ENCODE measurements at places on chromosomes 7 and 10. TPM values are rescaled to one million over a fixed set of nuclear protein-coding genes. Genes with fewer than 3 reads are reported as not detected.

DNA sequence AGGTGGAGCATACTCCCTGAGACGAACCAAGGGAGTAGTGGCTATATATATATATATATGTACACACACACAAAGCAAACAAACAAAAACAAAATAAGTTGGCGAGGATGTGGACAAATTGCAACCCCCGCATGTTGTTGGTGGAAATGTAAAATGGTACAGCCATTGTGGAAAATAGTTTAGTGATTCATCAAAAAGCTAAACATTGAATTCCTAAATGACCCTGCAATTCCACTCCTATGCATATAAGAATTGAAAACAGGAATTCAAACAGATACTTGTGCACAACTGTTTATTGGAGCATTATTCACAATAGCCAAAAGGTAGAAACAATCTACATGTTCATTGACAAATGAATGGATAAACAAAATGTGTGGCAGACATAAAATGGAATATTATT lies 407.9 kb downstream of the KCNMA1 start:
- no peaks in the 10 kb centered on the region for H3K4me1 ChIP-seq
- no peak overlapping the region for H3K27ac ChIP-seq
- no peak overlapping the region for H3K4me3 ChIP-seq
- DNase-seq, result no peak
- no peaks in the 10 kb centered on the region for H3K27me3 ChIP-seq

- DNase-seq, result no peak
- peaks cover 4% of the 10 kb centered on the region for H3K36me3 ChIP-seq
- H3K4me1 ChIP-seq, result peaks cover 3% of the 10 kb centered on the region
- peak overlapping the region; percentile 70 for H3K27ac ChIP-seq
- no peaks in the 10 kb centered on the region for H3K27me3 ChIP-seq
These were observed 962 bp downstream of the ZKSCAN1 start for GRCh38 chr7:100016215-100016901.

- no peak for DNase-seq
- H3K36me3 ChIP-seq, result no peaks in the 10 kb centered on the region
- no peak overlapping the region for H3K4me3 ChIP-seq
- H3K27ac ChIP-seq, result no peak overlapping the region
These were observed 54.5 kb upstream of the OPALIN start for GRCh38 chr10:96413151-96413787.

DNA sequence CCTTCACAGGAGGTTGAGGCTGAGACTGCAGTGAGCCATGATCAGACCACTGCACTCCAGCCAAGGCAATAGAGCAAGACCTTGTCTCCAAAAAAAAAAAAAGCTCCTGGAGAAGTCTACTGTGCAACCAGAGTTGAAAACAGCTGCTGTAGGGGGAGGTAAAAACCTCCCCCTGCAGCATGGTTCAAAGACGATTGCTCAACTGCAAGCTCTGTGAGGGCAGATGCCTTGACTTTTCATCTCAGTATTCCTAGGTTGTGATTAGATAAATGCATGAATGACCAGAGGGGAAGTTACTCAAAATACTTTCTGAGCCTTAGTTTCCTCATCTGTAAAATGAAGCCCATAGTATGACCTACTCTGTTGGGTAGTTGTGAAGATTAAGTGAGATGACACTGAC lies 25.0 kb upstream of the PPA1 start:
- H3K4me1 ChIP-seq, result peaks cover 10% of the 10 kb centered on the region
- peaks cover 27% of the 10 kb centered on the region for H3K27me3 ChIP-seq
- H3K27ac ChIP-seq, result no peak overlapping the region
- no peaks in the 10 kb centered on the region for H3K36me3 ChIP-seq

GRCh38 chr7:23256731-23257130 lies 10.2 kb downstream of the GPNMB start:
- H3K4me3 ChIP-seq, result no peak overlapping the region
- no peaks in the 10 kb centered on the region for H3K27me3 ChIP-seq
- no peak overlapping the region for H3K27ac ChIP-seq
- no peaks in the 10 kb centered on the region for H3K36me3 ChIP-seq

GRCh38 chr10:19488592-19489280 lies 327.5 kb upstream of the PLXDC2 start:
- no peaks in the 10 kb centered on the region for H3K36me3 ChIP-seq
- H3K27me3 ChIP-seq, result no peaks in the 10 kb centered on the region
- peaks cover 2% of the 10 kb centered on the region for H3K4me1 ChIP-seq
- peak overlapping the region; percentile 35 for H3K4me3 ChIP-seq

DNA sequence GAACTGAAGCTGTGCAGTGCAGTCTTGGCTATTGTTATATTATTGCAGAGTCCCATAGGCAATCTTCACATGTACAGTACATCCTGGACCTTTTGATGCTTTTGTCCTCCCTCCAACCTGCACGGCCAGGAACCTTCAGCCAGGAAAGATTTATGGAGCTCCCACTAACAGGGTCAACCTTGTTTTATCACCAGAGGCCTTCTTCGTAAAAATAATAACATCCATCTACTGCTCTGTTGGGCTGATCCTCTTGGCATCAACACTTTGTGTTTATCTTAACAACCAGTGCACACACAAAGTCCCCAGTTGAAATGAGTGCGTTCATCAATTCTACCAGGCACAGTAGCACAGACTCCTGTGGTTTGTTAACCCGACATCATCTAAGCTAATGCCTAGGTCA lies 72.4 kb downstream of the AGMO start:
- no peak for DNase-seq
- no peak overlapping the region for H3K4me3 ChIP-seq
- H3K4me1 ChIP-seq, result no peaks in the 10 kb centered on the region
- H3K36me3 ChIP-seq, result no peaks in the 10 kb centered on the region
- H3K27me3 ChIP-seq, result no peaks in the 10 kb centered on the region

GRCh38 chr10:119827430-119827829 lies 45.2 kb downstream of the MCMBP start:
- no peaks in the 10 kb centered on the region for H3K27me3 ChIP-seq
- no peaks in the 10 kb centered on the region for H3K4me1 ChIP-seq
- DNase-seq, result no peak
- no peak overlapping the region for H3K4me3 ChIP-seq
- H3K27ac ChIP-seq, result no peak overlapping the region

GRCh38 chr7:721619-722248 lies 4.8 kb upstream of the DNAAF5 start:
- H3K4me3 ChIP-seq, result no peak overlapping the region
- no peak overlapping the region for H3K27ac ChIP-seq
- no peak for DNase-seq
- peaks cover 5% of the 10 kb centered on the region for H3K4me1 ChIP-seq
- no peaks in the 10 kb centered on the region for H3K27me3 ChIP-seq

GRCh38 chr10:128058750-128059134 lies 67.5 kb downstream of the MKI67 start:
- H3K4me3 ChIP-seq, result no peak overlapping the region
- peaks cover 23% of the 10 kb centered on the region for H3K4me1 ChIP-seq
- H3K36me3 ChIP-seq, result peaks cover 31% of the 10 kb centered on the region
- H3K27me3 ChIP-seq, result no peaks in the 10 kb centered on the region
- DNase-seq, result no peak

DNA sequence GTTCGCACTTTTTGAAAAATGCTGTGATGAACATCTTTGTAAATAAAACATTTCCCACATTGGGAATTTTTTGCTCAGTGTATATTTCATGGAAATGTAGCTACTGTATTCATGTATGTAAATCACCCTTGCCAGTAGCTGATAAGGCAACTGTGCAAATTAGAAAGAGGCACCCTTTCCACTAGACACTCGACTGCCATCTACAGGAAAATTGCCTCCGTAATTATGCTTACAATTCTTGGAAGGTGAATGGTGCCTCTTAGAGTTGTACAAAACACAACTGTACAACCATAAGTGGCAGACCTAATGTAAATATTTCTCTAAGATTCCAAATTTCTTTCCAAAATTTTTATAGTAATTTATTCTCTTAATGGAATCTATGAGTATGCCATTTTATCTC lies 491.7 kb downstream of the CCSER2 start:
- DNase-seq, result no peak
- no peaks in the 10 kb centered on the region for H3K27me3 ChIP-seq
- H3K4me1 ChIP-seq, result no peaks in the 10 kb centered on the region
- H3K4me3 ChIP-seq, result no peak overlapping the region

DNA sequence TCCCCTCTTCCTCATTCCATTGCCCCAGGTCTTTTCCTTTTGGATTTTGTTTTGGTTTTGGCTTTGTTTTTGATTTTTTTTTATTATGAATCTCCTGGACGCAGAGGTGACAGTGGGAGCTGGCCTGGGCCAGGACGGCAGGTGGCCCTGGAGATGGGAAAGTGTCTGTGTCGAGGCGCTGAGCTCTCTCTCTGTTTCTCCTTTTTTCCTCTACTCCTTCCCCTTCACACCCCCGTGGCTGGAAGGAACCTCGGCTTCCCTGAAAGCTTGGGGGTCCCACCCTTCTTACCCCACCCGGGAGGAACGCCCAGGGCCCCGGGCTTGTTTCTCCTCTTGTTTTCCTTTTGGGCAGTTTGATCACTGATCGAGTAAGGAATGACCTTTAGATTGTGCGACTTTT lies 13.2 kb downstream of the TRIM8 start:
- H3K27ac ChIP-seq, result peak overlapping the region; percentile 62
- no peak overlapping the region for H3K4me3 ChIP-seq
- no peak for DNase-seq

- H3K36me3 ChIP-seq, result no peaks in the 10 kb centered on the region
- H3K27ac ChIP-seq, result no peak overlapping the region
- H3K4me3 ChIP-seq, result no peak overlapping the region
These were observed 696.3 kb upstream of the C7orf33 start for GRCh38 chr7:147894271-147894670.

- peaks cover 19% of the 10 kb centered on the region for H3K4me1 ChIP-seq
- no peaks in the 10 kb centered on the region for H3K27me3 ChIP-seq
- no peak overlapping the region for H3K27ac ChIP-seq
These were observed 6.9 kb downstream of the SAR1A start for GRCh38 chr10:70163448-70163847.

- no peak for DNase-seq
- H3K27ac ChIP-seq, result no peak overlapping the region
- no peak overlapping the region for H3K4me3 ChIP-seq
- no peaks in the 10 kb centered on the region for H3K4me1 ChIP-seq
- no peaks in the 10 kb centered on the region for H3K36me3 ChIP-seq
- H3K27me3 ChIP-seq, result no peaks in the 10 kb centered on the region
These were observed 29.9 kb downstream of the CDK14 start for GRCh38 chr7:90626013-90626412.

GRCh38 chr10:20089879-20090278 lies 273.6 kb downstream of the PLXDC2 start:
- no peak overlapping the region for H3K4me3 ChIP-seq
- DNase-seq, result no peak
- no peaks in the 10 kb centered on the region for H3K4me1 ChIP-seq
- H3K27me3 ChIP-seq, result no peaks in the 10 kb centered on the region

DNA sequence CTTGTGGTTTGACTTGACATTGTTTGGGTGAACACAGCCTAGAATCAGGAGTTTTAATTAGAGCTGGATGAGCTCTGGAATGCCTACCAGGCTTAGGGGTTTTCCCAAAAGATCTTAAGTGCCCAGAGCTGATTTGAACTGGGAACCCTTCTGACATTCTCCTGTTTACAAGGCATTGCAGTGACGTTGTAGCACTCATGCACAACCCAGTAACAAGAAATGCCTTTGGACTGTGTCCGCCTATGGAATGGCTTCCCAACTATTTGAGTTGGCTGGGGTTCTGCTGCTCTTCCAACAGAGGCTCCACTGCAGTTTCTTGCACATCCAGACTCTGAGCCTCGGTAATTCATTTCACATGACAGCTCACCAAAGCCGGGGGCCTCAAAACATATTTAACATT lies 76.7 kb upstream of the MKX start:
- no peak overlapping the region for H3K27ac ChIP-seq
- no peaks in the 10 kb centered on the region for H3K4me1 ChIP-seq
- H3K36me3 ChIP-seq, result no peaks in the 10 kb centered on the region
- no peaks in the 10 kb centered on the region for H3K27me3 ChIP-seq

DNA sequence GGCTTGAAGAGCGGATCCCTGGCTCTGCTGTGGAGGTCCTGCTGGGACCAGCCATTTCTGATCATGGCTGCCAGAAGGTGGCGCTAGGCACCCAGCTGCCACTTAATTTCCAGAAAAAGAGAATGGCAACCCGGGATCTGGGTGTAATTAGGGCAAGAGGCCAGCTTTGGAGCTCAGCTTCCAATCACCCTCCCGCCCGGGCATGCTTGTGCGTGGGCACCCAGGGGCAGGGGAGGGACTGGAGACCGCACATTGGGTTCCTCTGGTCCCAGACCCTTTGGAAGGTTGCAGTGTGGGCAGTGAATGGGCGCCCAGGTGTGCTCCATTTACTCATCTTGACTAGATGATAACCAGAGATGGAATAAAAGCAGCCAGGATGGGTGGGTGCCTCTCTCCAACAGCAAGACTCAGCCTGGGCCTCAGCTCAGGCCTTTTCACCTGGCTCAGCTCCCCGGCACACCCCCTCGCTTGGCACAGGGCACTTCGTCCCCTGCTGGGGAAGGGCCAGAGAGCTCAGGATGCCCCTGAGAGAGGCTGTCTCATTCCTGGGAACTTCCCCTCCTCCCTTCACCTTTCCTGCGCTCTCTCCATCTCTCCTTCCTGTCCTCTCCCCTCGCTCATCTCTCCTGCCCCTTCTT lies 14.7 kb downstream of the FAM241B start:
- no peak overlapping the region for H3K4me3 ChIP-seq
- no peak for DNase-seq
- peaks cover 17% of the 10 kb centered on the region for H3K27me3 ChIP-seq
- H3K4me1 ChIP-seq, result no peaks in the 10 kb centered on the region
- no peaks in the 10 kb centered on the region for H3K36me3 ChIP-seq

DNA sequence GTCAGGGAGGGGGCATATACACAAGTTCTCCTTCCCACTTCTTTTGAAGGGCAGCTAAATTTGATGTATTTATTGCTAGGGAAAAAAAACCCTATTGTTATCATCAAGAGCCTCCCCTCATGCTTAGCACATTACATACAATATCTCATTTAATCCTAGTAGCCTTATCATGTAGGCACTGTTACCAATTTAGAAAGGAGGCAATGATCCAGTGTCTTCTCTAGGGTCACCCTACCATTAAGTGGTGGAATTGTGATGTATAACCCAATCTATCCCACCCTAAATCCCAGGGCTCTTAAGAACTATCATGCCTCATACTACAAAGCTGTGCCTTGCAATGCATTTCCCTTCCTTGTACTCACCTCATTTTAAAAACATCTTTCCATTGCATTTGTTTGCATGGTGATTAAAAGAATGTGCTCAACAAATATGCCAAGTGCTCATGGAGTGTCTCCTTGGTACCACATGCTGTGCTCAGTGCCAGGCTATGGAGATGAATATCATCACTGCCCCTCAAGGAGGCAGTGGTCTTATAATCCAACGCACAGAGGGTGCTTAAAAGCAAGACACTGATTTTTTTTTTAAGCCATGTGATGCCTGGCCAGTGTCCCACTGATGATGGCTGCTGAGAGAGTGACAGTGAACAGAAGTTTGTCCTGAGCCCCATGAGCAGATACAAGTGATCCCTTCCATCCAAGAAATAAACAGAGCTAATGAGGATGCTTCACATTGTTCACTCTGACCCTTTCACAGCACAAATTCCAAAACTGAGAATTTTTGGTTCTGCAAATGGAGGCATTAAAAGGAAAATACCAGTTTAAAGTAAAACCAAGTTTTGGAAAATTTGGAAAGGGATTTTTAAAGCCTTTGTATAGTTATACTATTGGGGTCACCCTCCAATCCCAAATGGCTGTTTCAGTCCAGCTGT lies 98.2 kb downstream of the SORBS1 start:
- no peak overlapping the region for H3K27ac ChIP-seq
- peaks cover 5% of the 10 kb centered on the region for H3K4me1 ChIP-seq
- no peak for DNase-seq
- no peaks in the 10 kb centered on the region for H3K36me3 ChIP-seq
- H3K4me3 ChIP-seq, result no peak overlapping the region

EPHB4 gene
- total RNA-seq, result 7.3 TPM

BBS9 gene
- total RNA-seq, result 12.1 TPM

ZNF735 gene
- not detected for total RNA-seq

AOAH gene
- total RNA-seq, result 23.5 TPM

PYROXD2 gene
- total RNA-seq, result 2.0 TPM

ICA1 gene
- total RNA-seq, result 6.3 TPM

SORCS1 gene
- 3.6 TPM for total RNA-seq

PIK3CG gene
- total RNA-seq, result 22.4 TPM

HOXA13 gene
- total RNA-seq, result not detected

SPDYE2B gene
- not detected for total RNA-seq

TMEM184A gene
- 0.47 TPM for total RNA-seq

All from thymus (tissue), 14 donors.